Stimulated activated CD8-positive, alpha-beta memory T cell treated with anti-CD3 and anti-CD28 coated beads, Interleukin-2, amount 100 ng/mL, for 48 hours (primary cell): ENCODE measurements at places on chromosomes 3 and 15.

- no peak for DNase-seq
These were observed 142.0 kb upstream of the TGFBR2 start for GRCh38 chr3:30464381-30464780.

- DNase-seq: no peak
These were observed 33.3 kb downstream of the MGLL start for GRCh38 chr3:127789051-127789450.

DNA sequence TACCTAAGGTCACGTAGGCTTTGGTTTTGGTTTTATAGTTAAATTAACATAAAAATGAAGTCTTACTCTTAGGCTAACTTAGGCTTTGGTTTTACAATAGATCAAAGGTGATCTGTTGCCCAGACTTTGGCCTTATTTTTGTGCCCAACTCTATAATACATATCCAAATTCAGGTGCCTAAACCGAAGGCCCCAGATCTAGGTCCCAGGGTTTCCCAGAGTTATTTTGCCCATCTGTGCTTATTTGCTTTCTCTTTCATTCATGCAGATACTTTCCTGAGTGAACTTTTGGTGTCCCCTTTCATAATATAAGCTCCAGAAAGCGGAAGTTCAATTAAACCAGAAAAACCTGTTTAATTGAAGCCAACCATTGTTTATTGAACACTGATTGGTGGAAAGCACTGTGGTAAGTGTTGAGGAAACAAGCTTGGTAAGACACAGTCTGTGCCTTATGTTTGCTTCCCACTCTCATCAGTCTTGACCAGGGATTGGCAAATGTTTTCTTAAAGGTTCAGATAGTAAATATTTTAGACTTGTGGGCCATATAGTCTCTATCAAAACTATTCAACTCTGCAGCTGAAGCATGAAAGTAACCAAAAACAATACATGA lies 209.7 kb downstream of the WDR72 start:
- DNase-seq: no peak

- DNase-seq: no peak
These were observed 707.8 kb upstream of the LMCD1 start for GRCh38 chr3:7793786-7794185.

DNA sequence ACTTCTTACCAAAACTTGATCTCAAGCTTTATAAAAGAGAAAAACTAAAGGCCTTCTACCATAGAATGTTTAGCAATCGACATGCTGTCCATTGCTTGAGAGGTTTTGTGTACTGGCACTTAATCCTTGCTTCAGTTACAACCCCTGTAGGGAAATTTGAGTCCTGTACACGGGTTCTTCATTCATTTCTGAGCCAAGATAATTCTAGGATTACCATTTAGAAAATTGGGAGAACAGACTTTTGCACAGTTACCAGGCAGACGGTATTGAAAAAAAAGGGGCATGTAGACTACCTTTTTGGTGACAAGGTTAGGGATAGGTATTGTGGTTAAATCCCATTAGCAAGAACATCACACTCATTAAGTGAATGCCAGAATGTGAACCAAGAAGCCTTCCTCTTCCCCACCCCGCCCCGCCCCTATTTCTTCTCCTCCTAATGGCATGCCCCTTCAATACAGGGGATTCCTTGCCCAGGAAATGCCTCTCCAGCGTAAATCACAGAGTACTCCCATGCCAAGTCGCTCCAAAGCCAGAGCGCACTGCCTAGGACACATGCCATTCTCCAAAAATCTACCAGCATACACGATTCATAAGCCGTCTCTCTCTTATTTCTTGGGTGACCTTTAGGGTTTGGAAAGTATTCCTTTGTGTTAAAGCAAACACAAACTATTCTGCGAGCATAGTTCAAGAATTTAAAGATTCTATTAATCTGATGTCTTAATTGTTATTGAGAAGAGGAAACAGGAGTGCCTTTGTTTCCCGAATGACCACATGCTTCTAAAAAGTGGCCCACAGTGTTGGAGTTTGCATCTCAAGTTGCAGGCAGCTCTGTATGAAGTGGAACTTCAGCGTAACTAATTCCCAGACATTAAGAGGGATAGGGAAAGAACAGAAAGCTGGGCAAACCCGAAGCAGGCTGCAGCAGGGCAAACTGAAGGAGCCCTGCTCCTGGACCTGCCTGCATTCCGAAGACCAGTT lies 164.0 kb upstream of the NR2F2 start:
- DNase-seq: no peak

GRCh38 chr15:35288580-35288979 lies 203.5 kb upstream of the NANOGP8 start:
- no peak for DNase-seq

DNA sequence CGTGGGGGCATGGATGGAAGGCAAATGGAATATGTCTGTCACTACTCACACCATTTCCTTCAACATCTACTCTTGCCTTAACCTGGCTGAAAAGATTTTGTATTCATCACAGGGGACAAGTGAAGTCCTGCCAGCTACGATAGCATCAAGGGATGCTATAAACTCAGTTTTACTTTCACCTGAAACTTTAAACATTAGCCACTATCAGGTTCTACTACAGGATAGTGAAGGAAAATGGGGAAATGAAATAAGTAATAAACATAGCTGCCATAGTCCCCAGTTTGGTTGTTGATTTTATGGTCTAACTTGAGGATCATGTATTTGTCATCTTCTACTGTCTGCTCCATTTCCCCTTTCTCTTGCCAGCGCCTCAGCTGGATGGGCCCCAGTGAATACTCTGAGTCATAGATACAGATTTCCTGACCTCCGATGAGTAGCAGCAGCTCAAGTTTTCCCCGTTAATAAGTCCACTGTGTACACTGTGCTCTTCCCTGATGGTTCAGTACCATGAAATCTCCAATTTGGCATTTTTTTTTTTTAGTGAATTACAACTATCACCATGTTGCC lies 338.2 kb upstream of the SLCO3A1 start:
- no peak for DNase-seq

- no peak for DNase-seq
These were observed 16.0 kb downstream of the SEC61A1 start for GRCh38 chr3:128068156-128068620.

DNA sequence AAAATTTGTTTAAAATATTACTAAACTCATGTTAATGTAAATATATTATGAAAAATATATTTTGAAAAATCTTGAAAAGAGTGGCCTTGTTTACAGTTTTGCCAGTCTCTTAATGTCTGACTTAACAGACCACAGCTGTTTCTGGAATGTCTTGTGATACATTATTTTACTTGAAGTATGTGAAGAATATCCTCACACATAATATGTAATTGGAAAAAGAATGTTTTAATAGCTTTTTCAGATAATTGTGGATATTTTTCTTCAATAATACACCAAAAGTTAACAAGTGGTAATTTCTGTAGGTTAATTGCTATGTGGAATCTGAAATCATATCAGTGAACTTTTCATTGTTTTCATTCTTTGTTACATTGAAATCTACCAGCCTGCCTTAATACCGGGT lies 101.3 kb downstream of the UBE2E2 start:
- no peak for DNase-seq

GRCh38 chr3:130851277-130851676 lies 42.6 kb upstream of the ATP2C1 start:
- no peak for DNase-seq

DNA sequence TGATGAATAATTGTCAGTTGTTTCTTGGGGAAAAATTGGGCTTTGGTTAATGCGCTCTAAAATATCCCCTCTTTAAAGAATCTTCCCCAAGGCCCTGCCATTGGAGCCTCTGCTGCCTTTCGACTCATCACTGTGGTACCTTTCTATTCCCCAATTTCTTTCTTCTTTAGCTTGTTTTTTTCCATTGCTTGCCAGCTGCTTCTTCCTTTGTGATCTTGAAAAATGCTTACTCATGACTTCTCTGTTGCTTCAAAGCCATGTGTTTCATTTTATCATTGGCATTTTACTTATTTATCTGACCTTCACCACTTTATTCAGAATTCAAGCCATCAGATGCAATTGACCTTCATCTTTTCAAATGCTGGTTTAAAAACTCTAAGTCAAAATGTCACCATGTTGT lies 84.4 kb downstream of the SV2B start:
- DNase-seq: no peak

DNA sequence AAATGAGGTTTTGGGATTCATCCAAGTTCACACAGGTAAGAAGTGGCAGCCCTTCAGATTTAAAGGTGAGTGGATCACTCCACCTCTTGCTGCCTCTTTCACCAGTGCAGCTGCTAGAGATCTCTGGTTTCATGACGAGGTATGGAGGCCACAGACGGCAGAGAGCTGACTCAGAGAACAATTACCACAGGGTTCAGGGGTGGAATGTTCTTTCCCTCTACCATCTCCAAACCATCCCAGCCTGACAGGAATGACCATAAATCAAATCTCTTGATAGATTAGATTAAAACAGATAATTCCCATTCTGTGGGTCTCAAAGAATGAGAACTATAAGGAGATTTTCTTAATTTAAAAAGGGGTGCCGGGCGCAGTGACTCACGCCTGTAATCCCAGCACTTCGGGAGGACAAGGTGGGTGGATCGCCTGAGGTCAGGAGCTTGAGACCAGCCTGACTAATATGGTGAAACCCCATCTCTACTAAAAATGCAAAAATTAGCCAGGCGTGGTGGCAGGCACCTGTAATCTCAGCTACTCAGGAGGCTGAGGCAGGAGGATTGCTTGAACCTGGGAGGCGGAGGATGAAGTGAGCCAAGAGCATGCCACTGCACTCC lies 174.2 kb upstream of the ATP11B start:
- DNase-seq: no peak

DNA sequence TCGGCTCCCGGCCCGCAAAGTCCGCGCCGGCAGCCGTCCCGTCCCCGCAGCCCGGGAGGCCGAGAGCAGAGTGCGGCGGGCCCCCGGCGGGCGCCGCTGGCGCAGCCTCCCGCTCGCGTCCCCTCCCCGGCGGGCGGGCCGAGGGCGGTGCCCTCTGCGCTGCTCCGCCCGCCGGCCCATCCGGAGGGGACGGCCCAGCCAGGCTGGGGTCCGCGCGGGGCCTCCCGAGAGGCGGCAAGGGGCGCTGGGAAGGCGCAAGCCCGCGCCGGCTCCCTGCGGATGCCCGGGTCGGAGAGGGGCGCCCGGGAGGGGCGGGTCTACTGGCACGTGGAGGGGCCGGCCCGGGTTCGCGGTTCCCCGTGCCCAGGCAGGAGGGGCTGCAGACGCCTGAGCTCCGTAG lies at the start of the genes CLCN2 and POLR2H:
TSS of gene CLCN2 (minus strand) at position 74 of the 400 bp plus-strand sequence. CDS start 126 bp downstream, outside the sequence.
TSS of gene POLR2H (plus strand) at position 179 of the 400 bp plus-strand sequence. CDS start 1,783 bp downstream, outside the sequence.
- peak; percentile 31 for DNase-seq

DNA sequence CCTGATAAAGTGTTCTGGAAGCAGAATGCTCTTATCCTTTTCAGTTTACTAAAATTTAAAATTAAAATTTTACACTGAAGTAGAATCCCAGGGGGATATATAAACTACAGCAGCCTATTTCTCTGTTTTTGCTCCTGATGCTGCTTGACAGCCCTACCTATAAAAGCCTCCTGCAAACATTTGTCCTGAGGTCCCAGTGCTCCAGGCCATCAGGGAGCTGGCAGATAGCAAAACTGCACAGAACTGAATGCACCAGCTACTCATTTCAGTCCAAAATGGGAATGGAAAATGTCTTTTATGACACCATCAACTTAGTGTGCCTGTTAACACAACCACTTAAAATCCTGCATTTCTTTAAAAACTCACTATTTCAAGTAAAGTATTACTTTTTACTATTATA lies 50.1 kb downstream of the FRMD5 start:
- no peak for DNase-seq

GRCh38 chr15:80599359-80599758 lies 95.8 kb upstream of the ABHD17C start:
- DNase-seq: no peak

- peak; percentile 24 for DNase-seq
These were observed at the start of gene TMEM108 for GRCh38 chr3:133038089-133038730. TSS of gene TMEM108 (plus strand) at chr3:133038391.

DNA sequence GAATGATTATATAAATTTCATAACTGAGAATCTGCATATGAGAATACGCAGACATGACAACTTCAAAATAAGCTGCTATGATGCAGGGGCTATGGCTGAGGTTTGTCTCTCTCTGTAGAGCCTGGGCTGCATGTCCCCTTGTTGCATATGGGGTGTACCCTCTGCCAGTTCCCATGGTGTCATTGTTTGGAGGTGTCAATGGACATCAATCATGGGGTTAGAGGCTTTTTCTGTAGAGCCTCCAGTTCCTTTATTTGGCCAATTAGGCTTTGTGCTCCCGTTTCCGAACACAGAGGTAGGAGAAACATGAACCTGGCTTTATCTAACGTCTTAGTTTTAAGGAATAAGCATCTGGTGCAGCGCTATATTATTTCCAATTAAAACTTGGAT lies 77.3 kb upstream of the RARB start:
- no peak for DNase-seq
